Activated CD4-positive, CD25-positive, alpha-beta regulatory T cell treated with anti-CD3 and anti-CD28 coated beads, Interleukin-2, amount 50 U/mL, for 16 hours (primary cell): ENCODE measurements at places on chromosomes 5 and 9.

GRCh38 chr5:152437866-152438265 is 32.8 kb upstream of the NMUR2 start:
- DNase-seq = no peak

- DNase-seq = no peak
Observed at GRCh38 chr5:176388003-176388443, 375 bp downstream of the NOP16 start.

DNA sequence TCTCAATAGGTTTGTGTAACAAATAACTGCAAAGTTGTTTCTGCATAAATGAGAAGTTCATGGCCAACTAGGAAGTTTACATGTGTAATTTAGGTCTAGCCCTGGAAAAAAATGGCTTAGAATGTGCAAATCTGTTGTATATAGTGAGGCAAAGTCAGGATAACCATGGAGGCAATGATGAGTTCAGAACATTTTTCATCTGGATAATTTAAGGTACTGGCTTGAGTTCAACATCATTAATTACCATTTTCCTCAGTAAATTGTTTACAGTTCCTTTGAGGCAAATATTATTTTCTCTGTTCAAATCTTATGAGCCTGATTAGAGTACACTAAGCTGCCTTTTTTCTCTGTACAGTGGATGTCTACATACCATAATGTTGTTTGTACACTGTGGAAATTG is 1259.0 kb upstream of the NUDT12 start:
- no peak for DNase-seq

- DNase-seq = no peak
Observed at GRCh38 chr5:109939116-109939682, 249.5 kb downstream of the MAN2A1 start.

DNA sequence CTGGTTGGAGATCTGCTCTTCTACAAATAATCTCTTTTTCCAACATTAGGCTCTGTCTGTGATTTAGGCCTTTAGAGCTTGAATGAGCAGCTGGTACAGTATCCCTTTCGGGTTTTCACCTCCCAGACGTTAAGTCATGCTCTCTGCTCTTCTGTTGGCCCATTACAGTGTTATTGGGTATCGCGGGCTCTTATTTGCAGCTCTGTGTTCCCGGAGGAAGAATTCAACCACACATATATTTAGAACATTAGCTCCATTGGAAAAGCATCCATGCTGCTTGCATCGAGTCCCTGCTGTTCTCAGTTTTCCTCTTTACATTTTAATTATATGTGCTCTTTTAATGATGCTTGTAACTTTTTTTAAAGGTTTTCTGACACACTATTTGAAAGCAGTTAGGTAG is 278.0 kb upstream of the ADCY2 start:
- DNase-seq = no peak

DNA sequence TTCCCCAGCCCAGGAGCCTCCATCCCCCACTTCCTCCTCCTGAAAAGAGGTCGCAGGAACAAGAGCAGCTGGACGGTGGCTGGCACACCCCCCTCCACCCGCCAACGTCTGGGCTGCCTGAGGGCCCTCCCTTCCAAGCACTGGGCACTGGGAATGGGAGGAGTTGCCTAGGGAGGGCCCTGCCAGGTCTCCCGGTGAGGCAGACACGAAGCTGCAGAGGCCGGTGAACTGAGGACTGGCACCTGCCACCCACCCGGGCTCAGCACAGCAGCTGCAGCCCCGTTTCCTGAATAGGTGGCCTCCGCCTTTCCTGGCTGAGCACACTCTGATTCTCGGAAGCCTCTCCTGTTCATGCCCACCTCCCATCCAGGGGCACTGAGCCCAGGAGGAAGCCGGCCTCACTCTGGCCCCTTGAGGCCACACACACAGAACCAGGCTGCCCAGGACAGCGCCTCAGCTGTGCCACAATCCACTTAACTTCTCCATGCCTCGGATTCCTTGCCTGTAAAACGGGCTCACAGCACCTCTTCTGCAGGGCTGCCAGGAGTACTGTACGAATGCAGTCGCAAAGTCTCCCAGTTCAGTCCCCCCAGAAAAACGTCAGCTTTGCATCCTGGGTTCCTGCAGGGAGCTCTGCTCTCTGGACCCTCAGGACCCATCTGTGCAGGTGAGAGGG is 1.3 kb downstream of the NPDC1 start:
- no peak for DNase-seq
